ENCODE measurements at places on chromosomes 6 and 20.

GRCh38 chr20:51258582-51259165 is 235.8 kb upstream of the KCNG1 start:
- DNase-seq: no peak

DNA sequence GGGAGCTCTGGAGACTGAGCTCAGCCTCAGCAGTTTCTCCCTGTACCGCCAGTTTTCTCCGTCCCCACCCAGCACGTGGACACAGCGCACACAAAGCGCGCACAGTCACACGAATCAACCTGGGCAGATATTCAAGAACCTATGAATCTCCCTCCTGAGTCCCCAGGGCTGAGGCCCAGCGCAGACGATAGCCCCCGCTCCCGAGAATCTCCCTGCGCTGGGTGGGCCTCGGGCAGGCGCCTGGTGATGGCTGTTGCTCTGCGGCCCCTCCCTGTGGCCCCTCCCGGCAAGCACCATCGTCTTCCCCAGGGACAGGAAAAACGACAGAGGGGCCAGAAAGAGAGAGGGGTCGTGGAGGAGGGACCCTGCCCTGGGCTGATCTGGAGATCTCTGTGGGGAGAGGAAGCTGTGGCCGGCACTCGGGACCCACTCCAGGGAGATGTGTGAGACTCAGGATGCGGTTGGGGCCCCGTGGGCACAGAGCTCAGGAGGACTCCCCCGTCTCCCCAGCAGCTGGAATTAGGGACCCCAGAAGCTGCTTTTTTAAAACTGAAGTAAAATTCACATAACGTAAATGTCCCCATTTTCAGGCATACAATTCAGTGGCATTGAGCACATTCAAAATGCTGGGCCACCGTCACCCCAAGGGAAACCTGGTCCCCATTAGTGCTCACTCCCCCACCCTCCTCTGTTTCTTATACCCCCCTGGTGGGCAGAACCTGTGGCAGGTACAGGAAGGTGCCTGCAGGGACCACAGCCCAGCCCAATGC is 330.8 kb downstream of the TAF4 start:
- DNase-seq: no peak

DNA sequence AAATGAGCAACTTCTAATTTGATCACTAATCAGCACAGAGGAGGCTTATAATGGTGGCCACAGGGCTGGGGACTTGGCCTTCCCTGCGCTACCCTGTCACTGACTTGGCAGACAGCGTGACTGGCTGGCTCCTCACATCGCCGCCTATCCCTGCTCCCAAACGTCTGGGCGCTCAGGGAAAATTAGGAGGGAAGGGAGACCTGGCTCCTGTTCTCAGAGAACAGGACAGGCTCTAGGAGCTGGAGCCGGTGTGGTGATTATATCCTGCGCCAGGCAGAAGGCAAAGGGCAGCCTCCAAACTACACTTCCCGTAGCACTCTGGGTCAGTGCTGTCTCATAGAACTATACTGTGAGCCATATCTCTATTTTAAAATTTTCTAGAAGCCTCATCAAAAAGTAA is 53.4 kb downstream of the VEGFA start:
- DNase-seq: no peak

DNA sequence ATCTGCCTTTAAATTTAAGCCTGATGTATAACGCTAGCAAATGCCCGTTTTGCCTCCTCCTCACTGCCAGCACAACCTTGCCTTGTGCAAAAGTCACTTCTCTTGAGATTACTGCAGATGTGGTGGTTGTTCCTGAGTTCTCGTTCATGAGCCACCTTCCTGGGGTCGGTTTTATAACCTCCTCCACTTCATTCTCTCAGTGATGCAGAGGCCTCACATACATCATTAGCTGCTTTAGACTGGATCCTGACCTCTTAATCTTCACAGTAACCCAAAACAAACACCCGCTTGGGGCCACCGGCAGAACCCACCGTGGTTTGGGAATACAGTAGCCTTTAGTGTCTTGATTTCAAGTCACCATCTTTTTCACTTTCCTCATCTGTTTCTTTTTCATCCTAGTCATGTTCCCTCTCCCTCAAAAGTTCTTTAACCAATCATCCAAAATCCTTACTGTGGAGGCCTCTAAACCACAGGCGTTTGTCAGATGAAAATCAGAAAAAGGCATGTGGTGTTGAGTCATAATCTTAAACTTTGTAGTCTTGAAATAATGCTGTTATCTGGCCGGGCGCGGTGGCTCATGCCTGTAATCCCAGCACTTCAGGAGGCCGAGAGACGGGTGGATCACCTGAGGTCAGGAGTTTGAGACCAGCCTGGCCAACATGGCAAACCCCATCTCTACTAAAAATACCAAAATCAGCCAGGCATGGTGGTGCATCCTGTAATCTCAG is 430.3 kb upstream of the SOX4 start:
- no peak for DNase-seq

GRCh38 chr20:48889140-48889790 is 32.2 kb upstream of the ARFGEF2 start:
- DNase-seq: no peak

- DNase-seq: no peak
Measured at GRCh38 chr6:157245436-157245835, 77.9 kb downstream of the TMEM242 start.

GRCh38 chr6:356828-357251 is 34.7 kb upstream of the IRF4 start:
- DNase-seq: no peak

- no peak for DNase-seq
Measured at GRCh38 chr6:170532867-170533488, 20.1 kb downstream of the PSMB1 start.

DNA sequence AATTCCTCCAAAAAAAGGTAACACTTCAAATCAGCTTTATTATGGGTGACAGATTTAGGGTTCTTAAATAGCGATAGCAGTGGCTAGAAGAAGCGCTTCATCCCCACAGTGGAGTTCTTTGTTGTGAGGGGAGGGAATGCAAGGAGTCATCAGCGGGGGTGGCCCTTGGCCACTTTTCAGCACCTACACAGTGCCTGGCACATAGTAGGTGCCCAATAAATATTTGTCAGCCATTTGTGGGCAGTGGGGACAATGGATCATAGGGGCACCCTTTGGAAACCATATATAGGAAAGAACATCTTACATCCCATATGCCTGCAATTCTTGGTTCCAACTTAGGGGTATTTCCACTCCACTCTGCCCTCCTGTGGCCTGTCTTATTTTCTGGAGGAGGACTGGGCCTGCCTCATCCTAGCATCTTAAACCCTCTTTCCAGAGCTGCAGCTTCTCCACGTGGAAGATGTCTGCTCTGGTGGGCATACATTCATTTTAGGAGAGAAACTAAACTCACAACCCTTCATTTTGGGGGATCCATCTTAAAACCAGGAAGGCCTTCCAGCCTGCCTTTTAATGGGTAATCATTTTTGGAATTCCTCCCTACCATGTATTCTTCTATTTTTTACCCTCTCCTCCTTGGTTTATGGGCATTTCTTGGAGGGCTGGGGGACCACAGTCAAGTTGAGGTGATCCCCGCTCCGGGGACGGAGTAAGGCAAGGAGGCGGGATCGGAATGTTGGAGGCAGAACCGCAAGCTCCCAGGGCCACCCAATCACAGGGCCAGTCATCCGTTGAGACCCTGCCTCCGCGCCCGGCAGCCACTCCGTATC is 2.6 kb upstream of the GPSM3 start:
- no peak for DNase-seq

- DNase-seq: no peak
Measured at GRCh38 chr6:150310539-150310938, 58.3 kb upstream of the IYD start.

GRCh38 chr6:55017555-55018300 is 156.6 kb upstream of the HCRTR2 start:
- no peak for DNase-seq

DNA sequence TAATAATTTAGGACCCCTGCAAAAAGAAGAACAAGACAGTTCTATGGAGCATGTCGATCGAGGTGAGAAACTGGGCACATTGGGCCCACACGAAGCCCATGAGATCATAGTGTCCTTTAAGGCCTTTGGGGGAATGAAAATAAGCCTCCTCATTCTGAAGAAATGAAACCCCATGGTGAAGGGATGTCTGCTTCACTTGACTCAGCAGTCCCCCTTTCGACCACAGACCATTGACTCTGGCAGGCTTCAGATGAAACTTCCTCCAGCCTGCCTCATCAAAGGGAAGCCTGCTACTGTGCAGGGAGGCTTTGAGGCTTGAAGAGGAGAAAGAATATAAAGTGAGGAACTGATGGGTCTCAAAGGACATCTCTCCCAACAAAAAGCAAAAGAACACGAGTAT is 144.2 kb upstream of the FBXL4 start:
- no peak for DNase-seq

DNA sequence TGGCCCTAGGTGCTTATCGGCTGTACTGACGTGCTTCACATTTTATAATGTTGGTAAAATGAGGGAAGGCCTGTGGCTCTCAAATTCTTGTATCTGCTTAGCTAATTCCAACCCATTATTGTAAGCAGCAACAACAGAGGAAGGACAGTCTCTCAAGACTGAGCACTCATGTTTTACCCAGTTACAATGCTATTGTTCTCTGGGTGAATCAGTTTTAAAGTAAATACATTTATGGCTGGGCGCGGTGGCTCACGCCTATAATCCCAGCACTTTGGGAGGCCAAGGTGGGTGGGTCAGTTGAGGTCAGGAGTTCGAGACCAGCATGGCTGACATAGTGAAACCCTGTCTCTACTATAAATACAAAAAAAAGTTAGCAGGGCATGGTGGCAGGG is 194.6 kb downstream of the PRKN start:
- no peak for DNase-seq

GRCh38 chr6:22647719-22648118 is 78.4 kb downstream of the HDGFL1 start:
- no peak for DNase-seq

DNA sequence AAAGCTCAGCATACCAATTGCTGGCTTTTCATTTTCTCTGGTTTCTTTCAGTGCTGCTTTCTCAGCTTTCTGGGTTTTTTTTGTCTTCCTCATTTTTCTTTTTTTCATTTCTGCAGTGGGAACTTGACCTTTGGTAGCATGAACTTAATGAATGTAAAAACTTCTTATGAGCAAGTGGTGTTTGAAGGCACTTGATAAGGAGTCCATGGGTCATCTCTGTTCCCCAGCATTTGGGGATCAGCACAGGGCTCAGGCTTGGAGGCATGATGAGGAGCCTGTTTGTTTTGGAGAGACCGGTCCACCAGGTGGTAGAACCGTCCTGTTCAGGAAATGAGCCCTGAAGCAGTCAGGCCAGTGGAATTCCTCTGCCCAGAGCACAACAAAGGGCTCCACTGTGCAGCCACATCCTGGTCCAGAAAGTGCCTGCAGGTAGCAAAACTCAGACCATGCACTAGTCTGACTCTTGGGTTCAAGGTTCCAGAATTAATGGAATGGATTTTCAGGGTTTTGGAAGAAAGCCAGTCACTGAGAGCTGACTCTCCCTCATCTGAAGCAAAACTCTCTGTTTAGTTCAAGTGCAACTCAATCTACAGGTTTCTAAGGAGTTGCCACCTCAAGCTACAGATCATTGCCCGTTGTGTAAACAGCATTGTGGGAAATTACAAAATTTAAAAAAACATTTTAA is 52.3 kb upstream of the ADGRF1 start:
- no peak for DNase-seq

GRCh38 chr6:128508588-128509296 is 11.7 kb downstream of the PTPRK start:
- DNase-seq: no peak

DNA sequence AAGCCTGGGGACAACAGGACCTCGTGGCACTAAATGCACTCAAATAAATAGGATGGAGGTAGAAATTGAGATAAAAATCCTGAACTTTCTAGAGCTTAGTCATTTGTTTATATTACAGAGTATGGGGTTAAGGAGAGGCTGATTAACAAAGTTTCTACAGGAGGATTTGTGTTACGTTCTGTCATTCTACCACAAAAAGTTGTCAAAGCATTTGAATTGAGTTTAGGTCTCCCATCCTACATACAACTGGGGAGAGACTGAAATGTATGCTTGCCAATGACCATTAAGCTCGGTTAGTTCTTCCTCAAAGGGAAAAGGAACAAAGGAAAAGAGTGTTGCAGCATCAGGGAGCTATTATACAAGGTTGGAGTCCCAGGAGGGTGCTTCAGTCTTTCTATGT is 597.9 kb downstream of the COL12A1 start:
- DNase-seq: no peak

DNA sequence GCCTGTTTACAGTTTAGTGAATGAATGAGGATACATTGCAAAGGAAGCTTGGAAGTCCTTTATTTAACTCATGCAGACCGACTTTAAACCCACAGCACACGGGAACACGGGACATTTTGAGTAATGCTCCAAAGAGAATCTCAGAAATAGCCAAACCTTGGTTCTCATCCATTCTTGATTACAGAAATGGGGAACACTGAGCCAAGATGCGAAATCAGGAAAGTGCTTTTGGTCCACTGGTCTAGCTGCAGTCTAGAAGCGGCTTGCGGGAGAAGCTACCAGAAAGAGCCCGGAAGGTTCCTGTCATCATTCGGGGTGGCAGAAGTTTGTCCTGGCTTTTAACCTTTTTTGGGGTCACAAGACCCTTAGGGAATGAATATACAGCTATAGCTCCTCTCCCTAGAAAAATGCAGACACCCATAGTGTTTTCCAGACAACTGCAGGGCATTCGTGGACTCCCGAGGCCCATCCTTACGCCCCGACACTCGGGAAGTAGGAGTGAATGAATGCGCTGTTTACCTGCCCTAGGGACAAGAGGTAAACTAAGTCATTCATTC is 475 bp upstream of the TMEM181 start:
- no peak for DNase-seq

DNA sequence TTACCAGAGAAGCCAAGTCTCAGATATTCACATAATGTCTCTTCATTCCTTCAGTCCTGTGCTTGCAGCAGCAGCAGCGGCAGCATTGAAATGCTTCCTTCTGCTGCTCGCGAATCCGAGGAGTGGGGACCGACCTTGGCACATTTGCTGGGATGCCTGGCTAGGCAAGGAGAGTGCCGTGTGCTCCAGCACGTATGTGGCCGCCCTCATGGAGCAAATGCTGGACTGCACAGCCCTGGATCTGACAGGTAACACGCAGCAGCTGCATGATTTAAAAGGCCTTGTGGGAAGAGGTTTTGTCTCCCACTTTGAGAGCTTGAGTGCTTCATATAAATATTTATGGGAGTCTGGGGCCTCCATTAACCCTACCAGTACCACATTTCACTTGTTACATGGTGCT is 9.9 kb downstream of the MAFB start:
- DNase-seq: no peak

DNA sequence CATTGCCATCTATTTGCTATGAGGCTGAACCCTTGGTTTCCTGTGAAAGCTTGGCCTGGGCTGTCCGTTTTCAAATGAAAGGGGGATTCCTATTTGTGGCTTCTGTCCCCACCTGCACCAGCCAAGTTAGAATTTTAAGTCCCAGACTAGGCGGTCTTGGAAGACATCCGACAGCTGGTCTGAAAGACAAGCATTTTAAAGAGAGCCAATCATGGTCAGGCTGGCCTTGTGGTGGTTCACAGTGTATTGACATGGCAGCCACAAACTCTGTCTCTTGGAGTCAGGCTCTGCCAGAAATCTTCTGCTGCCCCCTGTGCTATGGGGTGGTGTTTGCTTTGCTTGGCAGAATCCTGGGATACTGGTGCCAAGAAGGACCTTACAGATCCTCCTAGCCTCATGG is 319.2 kb upstream of the MOCS1 start:
- DNase-seq: no peak

All from stimulated activated CD8-positive, alpha-beta memory T cell treated with anti-CD3 and anti-CD28 coated beads, Interleukin-15, amount 100 ng/mL, for 1 hour (primary cell).